ENCODE measurements at places on chromosomes 1 and 21.
A peak's percentile ranks its signal among the peaks of the same experiment; 100 is the strongest.

DNA sequence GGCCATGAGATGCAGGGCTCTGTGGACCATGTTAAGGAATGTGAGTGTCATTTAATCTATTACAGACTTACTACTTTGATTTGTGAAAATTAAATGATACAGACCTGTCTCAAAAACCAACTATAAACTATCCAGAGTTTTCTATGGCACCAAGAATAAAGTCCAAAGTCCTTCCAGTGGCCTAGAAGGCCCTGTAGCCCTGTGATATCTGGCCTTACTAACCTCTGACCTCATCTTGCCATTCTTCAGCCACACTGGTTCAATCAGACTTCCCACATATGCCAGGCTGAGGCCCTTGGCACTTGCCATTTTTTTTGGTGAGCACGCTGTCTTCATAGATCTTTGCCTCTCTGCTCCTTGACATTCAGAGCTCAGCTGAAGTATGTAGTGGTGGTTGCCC, 7.7 kb downstream of the NTPCR start:
- DNase-seq = no peak

- DNase-seq = no peak
These were observed 6.2 kb downstream of the RASSF5 start for GRCh38 chr1:206513312-206514111.

- no peak for DNase-seq
These were observed 29.8 kb downstream of the SLC2A1 start for GRCh38 chr1:42928859-42929258.

DNA sequence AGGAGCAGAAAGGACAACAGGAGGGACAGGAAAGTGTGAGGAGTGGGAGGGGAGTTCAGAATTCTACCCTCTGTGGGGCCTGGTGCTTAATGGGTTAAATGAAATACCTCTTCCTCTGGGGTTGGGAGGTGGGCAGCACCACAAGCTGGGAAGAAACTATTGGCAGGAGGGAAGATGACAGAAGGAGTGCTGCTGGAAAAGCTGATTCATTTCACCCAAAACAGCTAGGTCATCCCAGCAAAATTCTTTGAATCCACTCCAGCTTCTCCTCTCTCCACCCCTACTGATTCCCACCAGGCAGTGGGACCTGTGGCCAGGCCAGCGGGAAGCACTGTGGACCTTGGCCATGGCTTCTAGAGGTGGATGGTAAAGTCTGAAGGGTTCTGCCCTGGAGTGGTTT, 12.8 kb downstream of the BCAN start:
- DNase-seq = no peak

GRCh38 chr1:112849425-112850033, 106.5 kb downstream of the SLC16A1 start:
- peak; percentile 63 for DNase-seq

- DNase-seq = peak; percentile 62
These were observed 37.2 kb downstream of the WNT4 start for GRCh38 chr1:22105611-22106207.

Data from SW480 (cell line).